ENCODE measurements at places on chromosomes 2 and 18.

- no peak for DNase-seq
These were observed 8.9 kb downstream of the ECEL1 start for GRCh38 chr2:232478571-232479340.

DNA sequence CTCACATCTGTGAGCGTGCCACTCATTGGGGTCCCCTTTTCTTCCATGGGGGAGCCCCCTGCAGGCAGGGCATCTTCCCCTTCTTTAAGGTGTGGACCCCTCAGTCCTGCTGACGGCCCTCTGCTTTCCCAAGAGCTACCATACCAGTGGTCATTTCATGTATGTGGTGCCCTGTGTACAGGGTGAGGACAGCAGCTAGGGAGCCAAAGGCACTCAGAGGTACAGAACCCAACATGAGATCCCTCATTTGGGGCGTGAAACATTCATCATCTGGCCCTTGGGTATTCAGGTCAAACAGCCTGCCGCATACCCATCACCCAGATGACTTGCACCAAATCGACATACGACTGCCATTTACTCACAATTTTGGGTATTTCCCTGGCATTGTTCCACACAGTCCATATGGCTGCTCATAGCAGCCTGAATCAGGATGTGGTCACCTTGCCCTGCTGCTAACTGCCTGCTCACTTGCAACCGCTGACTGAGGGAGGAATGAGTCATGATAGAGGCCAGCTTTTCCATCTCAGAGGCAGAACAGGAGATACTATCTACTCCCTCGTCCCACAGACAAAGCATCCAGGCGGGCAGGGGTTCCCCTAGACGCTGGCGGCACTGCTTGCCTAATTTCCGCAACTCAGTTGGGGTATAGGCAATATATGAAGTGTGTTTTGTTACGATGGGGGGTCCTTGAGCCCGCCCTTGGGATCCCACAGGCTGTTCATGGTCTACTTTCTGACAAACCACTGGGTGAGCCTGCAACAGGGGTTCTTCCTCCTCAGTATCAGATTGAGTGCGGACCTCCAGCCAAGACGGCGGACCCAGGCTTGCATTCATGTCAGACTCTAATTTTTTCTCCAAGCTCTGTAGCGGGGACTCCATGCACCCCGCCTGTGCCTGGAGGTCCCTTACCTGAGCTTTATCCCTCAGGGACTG, 228.6 kb downstream of the SATB2 start:
- DNase-seq = peak; percentile 3

GRCh38 chr2:124347209-124347608, 322.1 kb downstream of the CNTNAP5 start:
- DNase-seq = no peak

GRCh38 chr18:35683021-35683420, 101.5 kb downstream of the GALNT1 start:
- peak; percentile 84 for DNase-seq

DNA sequence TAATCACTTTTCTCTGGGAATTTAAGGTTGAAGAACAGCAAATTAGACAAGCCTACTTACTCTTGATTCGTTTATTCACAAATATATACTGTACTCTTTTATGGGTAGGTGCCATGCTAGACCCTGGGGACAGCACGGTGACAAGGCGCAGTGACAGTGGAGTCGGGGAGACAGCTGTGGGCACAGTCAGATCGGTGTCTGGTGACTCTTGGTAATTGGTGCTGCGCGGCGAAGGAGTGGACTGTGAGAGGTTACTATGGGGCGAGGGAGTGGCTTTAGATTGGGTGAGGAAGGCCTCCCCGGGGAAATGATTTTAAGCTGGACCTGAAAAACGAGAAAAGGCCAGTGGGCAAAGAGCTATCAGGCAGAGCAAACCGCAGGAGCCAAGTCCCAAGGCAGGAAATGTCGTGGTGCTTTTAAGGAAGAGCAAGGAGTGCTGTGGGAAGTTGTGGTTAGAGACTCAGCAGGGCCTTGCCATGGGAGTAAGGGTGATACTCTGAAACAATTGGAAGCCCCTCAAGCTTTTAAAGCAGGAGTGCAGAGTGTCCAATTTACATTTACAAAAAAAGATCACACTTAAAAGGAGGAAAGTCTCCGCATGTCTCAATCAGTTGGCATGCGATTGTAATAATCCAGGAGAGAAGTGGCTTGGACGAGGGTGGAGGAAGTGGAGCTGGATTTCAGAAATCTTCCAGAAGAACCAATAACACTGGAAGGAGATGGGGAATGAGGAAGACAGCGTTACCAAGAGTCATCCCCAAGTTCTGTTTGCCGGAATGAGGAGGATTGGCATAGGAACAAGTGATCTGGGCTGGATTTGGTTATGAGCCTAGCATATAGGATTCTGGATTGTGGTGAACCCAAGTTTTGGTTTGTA, 36.1 kb upstream of the TXNDC2 start:
- DNase-seq = peak; percentile 36

DNA sequence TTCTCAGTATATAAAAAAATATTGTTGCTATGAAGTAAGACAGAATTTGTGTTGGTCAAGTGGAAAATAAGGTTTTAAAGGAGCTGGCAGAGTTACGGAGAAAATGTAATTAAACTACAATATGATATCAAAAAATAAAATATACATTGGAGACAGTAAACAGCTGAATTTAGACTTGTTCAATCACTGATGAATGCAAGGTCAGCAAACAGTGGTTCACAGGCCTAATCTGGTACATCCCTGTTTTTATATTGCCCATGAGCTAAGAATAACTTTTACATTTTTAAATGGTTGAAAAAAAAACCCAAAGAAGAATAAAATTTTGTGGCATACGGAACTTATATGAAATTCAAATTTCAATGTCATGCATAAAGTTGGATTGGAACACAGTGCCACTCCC, 131.0 kb upstream of the TRIB2 start:
- DNase-seq = no peak

- peak; percentile 39 for DNase-seq
These were observed at the start of gene LGALSL for GRCh38 chr2:64453770-64454385. Gene LGALSL, plus strand, starts transcription at chr2:64454162. Its CDS starts 384 bp downstream, at chr2:64454546.

GRCh38 chr18:50819027-50819727, 639 bp downstream of the MRO start:
- peak; percentile 56 for DNase-seq

DNA sequence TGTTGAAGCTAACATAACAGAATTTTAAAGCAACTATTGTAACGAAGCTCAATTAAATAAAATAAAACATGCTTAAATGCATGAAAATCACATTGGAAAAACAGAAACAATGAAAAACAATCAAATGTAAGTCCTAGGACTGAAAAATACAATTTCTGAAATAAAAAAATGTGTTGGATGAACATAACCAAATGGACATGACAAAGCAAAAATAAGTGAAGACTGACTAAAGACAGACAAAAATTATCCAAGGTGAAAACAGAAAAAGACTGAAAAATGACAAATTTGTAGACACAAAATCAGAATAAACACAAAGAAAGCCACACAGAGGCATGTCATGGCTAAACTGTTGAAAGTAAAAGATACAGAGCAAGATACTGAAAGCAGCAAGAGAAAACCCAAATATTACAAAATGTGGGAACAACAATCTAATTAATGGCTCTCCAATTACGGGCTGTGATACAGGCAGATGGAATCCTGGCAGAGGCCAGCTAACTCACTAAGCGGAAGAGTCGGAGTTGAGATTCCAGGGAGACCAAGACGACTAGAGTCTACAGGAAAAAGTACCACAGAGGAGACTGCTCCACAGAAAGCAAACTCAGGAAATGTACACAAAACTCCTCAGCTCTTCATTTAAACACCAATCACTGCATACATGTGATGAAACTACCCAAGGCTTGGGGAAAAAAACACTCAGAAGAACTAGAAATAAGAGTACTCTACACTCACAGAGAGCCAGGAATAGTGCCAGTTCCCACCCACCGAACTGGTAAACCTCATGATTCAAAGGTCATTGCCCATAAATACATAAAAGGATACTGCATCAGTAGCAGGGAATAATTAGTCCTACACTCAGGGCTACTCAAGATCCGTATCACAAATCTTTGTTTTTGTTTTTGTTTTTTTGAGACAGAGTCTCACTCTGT, 83.6 kb downstream of the ATAD2B start:
- no peak for DNase-seq

DNA sequence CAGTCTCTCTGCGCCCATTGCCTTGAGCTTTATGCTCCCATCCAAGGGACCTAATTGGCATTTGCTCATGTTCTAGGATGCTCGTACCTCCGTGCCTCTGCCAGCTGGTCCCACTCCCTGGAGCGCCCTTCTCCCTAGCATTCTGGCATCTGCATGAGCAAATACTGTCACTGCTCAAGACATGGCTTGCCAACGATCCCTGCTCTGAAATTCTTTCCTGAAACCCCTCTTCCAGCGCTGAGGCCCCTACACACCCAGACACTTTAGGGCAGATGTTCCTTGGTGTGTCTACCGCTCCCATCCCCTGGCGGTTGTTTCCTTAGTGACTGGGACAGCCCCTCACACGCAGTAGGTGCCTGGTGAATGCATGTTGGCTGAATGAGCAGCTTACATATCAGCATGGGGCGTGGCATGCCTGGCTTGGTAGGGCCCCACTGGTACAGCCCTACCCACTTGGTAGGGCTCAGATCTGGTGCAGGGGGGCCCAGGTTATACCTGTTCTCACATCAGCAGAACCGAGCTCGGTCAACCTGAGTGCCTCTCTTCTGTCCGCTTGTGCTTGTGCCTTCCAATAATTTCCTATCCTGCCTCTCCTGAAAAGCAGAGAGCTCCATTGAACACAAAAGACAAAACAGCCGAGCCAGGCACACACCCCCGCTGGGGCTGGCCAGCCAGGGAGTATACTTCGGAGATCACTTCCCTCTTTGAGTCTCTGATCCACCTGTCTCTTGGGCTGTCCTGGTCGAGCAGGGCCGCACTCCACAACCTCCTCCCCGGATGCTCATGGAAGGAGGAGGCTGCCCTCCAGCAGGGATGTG, 59.2 kb downstream of the INHBB start:
- no peak for DNase-seq

DNA sequence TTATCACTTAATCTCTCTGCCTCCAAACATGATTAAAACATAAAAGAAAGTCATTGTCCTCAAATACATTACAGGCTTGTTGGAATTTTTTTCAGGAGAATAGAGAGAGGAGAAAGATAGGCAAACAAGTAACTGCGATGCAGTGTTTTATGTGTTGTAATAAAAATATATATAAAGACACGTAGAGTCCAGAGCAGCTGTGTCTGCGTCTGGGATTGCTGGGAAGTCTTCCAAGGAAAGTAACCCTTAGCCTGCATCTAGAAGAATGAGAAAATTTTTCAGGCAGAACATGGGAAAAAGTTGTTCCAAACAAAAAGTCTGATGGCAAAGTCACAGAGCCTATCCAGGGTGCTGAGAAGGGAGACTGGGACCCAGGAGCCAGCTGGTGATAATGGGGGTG, 91.8 kb upstream of the ST6GAL2 start:
- no peak for DNase-seq

Measured in pons (tissue), 1 donor.